Lower lobe of right lung (tissue), 2 donors: ENCODE measurements at places on chromosomes 12 and 14.

- no peak for DNase-seq
These were observed 13.2 kb upstream of the C1S start for GRCh38 chr12:7047306-7047705.

DNA sequence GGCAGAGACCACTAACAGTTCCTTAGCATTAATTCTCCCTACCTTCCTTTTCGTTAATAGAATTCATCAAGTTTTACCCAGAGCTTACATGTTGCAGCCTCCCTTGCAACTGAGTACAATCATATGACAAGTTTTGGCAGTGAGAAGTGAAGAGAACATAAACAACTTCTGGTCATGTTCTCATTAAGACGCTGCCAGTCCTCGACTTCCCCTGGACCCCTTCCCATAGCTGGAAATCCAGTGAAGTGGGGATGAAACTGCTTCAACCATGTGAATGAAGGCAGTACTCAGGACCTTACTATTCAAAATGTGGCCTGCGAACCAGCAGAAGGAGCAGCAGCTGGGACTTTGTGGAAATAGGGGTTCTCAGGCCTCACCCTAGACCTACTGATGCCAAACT lies 133.9 kb downstream of the SPTSSA start:
- DNase-seq = no peak

- no peak for DNase-seq
These were observed 106.1 kb downstream of the PAX9 start for GRCh38 chr14:36767603-36768281.

DNA sequence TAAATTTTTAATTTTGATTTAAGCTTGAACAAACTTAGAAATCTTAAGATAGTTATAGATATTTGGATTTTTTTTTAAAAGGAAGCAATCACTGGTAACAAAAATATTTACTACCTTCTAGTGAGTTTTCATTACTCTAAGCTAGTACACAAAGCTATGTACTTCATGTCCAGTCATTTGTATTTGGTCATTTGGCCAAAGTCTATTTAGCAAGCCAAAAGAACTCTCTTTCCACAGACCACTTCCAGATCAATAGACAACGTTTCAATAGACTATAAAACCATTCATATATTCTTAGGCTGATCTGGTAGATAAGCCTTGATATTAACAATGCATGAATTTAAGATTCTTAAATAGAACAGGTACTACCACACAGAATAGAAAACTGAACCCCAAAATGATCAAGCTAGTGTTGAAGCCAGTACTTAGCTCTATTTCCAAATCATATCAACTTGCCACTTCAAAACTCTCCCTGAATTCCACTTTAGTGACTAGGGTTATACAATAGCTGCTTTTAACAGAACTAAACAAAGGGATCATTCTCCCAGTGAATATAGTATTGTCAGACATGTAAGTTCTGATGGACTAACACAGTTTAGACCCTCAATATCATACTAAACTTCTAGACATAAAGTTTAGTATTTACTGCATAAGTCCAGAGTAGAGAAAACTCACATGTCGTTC lies 21.7 kb downstream of the CAPRIN2 start:
- DNase-seq = no peak
